Naive B cell (primary cell): ENCODE measurements at places on chromosomes 6 and 20.

- no peak for DNase-seq
These were observed 86.3 kb downstream of the DACT2 start for GRCh38 chr6:168232989-168233874.

GRCh38 chr6:1426416-1426815 lies 37.0 kb downstream of the FOXF2 start:
- DNase-seq = no peak

DNA sequence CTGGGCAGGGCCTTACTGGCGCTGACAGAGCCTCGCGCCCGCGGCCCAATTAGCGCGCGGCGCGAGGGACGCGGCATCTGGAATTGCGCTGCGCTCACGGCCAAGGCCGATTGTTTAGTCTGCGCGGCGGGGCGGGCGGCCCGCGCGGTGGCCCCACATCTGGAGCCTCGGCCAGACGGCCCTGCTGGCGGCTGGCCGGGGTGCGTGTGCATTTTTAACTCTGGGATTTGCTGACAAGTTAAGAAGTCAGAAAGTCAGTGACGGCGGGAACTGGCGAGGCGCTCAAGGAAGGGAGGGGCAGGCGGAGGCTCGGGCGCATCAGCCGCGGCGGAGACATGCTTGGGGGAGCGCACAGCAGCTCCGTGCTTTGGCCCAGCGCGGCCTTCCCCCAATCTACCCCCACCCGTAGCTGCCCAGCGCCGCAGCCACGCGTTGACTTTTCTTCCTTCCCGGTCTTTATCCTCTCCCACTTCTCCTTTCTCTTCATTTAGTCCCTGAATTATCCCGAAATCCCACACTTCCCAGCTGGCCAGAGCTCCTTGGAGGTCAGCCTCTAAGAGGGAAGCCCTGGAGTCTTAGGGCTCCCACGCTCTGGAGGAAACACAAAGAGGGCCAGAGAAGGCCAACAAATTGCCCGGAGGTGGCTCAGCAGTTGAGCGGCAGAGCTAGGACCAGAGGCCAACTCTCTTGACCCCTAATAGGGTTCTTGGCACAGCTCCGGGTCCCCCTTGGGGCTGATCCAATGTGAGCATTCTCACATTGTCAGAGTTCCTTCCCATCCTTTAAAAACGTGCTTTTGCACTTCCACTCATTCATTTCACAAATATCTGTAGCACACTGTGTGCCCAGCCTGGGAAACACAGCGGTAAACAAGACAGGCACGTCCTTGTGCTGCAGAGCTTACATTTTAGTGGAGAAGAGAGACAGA lies 40.8 kb upstream of the FOXP4 start:
- peak; percentile 76 for DNase-seq

- DNase-seq = no peak
These were observed 63.0 kb upstream of the TXNDC5 start for GRCh38 chr6:7973584-7973983.

DNA sequence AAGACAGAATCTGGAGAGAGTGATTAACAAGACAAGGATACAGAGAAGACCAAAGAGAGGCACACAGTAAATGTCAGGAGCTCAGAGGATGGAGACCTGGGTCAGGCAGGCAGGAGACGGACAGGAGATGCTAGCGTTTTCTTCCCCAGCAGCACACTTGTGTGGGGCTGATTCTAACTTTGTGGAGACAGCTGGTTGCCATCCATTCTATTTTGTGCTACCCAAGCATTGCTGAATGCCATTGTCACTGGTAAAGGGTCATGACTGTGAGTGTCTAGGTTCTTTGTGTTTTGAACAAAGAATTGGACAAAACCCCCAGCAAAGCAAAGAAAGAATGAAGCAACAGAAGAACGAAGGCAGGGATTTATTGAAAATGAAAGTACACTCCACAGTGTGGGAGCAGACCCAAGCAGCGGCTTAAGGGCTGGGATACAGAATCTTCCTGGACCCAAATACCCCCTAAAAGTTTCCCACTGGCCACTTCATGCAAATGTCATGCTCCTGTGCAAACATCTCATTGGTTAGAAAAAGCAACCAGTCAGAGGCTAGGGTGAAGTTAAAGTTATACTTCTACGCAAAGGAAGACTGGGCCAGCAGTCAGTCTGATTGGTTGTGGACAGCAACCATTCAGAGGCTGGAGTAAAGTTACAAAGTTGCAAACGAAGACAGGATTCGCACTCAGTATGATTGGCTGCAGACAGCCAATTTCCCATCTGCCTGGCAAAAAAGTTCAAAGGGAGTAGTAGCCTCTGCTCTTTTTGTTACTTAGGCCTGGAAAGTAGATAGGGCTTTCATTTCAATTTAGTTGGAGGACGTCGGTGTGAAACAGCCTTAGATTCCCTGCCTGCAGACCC lies 17.5 kb downstream of the PTK7 start:
- DNase-seq = no peak

DNA sequence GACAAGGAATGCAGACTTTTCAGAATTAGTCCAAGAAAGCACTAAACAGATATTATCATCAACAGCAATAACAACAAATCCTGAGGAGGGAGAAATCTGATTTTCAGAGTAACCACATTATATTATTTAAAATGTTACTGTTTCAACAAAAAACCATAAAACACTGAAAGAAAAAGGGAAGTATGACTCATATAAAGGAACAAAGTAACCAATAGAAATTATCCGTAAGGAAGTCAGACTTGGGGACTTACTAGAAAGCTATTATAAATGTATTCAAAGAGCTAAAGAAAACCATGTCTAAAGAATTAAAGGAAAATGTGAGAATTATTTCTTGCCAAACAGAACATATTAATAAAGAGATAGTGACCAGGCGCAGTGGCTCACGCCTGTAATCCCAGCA lies 98.1 kb downstream of the MYLK4 start:
- no peak for DNase-seq

DNA sequence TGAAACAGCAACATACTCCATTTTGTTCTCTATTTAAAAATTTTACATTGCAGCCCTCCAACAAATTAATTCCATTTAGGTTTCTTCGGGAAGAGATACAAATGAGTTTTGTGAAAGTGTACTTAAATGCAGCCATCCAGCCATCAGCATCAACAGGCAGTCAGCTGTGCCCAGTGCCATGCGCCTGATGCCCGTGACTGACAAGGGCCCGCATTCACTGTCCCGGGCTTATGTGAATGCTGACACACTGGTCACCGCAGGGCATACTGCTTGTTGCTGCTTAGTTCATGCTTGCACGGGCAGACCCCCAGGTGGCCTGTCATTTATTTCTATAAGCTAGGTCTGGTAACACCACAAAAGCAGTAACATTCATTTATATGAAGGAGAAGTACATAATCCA lies 224.9 kb upstream of the QKI start:
- DNase-seq = no peak

GRCh38 chr20:24455081-24455480 lies 14.3 kb upstream of the SYNDIG1 start:
- no peak for DNase-seq

DNA sequence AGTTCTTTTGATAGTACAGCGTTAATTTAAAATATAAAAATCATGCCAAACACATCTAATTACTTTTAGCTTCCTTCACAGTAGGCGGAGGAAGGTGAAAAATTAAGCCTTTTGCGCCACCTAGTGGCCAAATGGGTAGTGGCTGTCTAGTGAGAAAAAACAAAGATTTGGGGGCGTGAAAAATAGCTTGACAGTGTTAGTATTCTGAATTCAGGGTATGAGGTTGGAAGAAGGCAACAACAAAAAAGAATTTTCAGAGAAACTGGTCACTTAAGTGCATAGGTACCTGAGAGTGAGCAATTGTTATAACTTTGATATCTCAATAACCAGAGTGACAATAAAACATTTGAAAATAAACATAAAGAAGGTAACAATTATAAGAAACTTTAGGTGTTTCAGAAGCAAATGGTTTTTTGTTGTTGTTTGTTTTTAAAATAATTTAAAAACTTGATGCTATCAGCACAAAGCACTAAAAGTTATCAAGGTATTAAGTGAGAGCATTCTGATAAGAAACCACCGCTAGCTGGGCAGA lies 14.3 kb downstream of the PSMB9 start:
- peak; percentile 81 for DNase-seq

- DNase-seq = no peak
These were observed 98.3 kb downstream of the SIM1 start for GRCh38 chr6:100366419-100366818.

DNA sequence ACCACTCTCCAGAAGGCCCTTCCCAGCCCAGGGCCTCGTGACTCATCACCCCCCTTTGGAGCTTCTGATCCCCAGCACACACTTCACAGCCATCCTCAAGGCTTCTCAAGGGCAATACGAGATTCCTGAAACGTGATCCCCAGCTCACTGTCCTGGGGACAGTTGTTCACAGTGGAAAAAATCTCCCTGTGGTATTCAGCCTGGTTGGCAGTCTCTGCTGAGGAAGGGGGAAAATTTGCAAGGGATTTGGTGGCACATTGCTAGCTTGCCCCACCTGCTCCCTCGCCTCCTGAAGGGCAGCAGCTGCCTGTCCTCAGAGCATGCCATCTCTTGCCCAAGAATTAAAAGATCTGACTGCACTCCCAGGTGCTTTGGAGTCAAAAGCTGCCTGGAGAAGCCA lies 20.7 kb upstream of the PKHD1 start:
- no peak for DNase-seq

DNA sequence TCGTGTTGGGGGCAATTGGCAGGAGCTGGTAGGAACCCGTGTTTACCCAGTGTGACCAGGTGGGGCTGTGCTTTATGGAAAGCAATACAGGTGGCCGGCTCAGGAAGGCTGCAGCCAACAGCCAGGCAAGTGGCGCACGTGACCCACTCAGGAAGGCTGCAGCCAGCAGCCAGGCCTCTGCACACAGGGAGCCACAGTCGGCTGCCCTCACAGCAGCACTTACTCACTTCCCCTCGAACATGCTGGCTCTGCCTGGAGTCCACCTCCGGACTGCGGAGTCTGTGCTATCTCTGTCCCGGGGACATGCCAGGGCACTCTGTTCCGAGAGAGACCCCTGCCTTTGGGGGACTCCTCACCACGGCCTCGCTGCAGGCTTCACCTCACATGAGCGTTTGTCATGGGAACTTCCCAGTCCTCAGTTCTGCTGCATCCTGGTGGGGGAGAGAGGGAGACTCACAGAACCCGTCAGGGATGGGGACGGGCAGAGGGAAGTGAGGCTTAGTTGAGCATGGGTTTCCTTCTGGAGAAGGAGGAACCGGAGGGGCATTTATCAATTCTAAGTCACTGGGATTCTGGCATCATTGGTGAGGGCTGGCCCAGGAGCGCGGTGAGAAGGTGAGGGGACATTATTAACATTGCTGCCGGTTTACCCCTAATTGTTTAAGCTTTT lies 76.8 kb downstream of the TTLL2 start:
- DNase-seq = no peak

GRCh38 chr20:9036593-9036992 lies 32.3 kb upstream of the PLCB4 start:
- DNase-seq = no peak

DNA sequence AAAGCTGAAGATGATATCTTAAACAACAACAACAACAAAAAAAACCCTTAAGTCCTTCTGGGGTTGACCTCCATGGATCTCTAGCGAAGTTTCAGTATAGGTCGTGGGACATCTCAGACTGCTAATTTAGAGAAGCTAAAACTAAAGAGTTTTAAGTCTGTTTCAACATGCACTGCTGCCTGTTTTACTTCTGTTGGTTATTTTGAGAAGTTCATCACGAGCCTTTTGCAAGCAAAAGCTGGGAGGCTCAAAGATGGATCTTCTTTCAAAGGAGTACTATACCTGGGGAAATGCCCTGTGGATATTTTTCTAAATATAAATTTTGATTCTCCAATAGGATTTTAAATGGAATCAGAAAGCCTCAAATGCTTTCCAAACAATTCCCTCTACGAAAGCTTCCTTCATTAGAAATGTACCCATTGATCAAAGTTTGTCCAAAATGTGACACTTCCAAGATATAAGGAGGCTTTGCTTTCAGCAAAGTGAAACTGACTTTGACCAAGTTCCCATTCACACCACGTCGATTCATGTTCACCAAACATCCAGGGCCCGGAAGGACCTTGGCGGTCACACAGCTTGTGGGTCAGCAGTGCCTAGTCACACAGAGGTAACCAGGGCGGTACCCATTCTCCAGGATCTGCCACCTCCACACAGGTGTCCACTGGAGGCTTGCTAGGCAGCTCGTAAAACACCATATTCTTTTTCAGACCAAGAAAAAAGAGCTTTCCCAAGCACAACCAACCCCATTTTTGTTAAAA lies 94.7 kb upstream of the QKI start:
- no peak for DNase-seq

GRCh38 chr6:164178679-164179332 lies 764.3 kb downstream of the QKI start:
- no peak for DNase-seq

DNA sequence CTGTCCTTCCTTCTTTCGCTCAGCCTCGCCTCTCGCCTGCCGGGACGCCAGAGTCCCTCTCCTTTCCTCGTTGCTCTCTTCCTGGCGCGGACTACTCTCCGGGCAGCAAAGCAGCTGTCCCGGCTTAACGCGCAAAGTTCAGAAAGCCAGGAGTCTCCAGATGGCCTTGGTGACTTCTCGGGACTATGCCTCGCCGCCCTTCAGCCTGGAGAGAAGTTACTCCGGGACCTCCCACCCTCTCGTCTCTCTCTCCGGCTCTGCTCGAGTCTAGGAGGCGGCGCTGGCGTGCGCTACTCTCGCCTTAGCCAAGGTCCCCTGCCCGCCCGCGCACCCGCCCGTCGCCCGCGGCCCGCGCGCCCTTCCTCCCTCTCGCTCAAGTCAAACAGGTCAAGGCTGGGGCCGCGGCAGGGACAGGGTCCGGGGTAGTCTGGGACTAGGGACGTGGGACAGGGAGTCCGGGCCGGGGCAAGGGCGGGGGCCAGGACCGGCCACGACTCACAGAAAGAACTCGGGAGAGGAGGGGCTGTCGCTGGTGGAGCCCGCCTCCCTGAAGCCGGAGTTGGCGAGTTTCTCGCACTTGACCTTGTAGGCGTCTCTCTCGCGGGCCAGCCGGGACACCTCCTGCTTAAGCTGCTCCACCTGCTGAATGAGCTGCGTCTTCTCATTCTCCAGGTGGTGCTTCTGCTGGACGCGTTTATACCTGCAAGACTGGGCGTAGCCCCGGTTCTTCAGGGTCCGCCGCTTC lies 1.5 kb downstream of the MAFB start:
- no peak for DNase-seq

GRCh38 chr6:35023091-35024000 lies 117.8 kb downstream of the TCP11 start:
- no peak for DNase-seq

DNA sequence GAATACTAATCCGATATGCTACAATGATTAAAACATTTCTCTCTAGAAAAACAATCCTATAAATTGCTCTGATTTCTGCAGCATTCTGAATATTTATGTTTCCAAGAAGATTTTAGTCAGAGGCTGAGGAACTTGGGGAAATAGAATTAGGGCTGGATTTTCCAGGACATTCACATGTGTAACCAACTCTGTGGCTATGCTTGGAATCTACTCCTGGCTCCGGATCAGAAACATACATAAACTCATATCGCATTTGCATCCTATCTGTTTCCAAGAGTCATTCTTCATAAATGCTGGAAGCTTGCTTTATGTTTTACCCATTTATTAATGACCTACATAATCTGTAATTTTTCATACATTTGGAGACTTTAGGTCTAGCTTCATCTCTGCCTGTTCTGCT lies 459.9 kb upstream of the MARCKS start:
- DNase-seq = no peak
